ENCODE measurements at places on chromosomes 5 and 9.

- DNase-seq = peak; percentile 89
Observed at GRCh38 chr9:77926371-77926878, 105.2 kb downstream of the GNAQ start.

DNA sequence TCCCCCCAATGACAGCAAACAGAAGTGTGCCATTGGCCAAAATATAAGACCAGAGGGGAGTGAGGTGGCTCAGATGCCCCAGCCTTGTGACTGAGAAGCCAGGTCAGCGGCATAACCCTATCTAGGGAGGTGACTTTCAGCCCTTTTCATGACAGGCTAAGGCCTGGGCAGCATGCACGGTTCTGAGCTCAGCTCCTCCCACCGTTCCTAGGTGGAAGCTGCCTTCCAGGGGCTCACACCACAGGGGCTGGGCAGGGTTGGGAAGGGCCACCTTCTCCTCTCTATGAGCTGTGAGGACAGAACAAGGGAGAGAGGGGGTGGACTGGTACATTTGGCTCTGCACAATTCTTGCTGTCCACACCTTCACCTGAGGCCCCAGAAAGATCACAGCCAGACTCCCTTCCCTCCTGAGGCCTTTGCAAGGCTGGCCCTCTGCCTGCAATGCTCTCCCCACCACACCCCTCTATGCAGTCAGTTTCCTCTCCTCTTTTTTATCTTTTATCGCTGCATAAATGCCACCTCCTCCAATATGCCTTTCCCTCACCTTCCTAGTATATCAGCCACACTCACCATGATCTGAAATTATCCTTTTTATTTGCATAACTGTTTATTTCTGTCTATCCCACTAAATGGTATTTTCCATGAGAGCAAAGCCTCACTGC lies 5.1 kb upstream of the EGR1 start:
- DNase-seq = no peak

- no peak for DNase-seq
Observed at GRCh38 chr9:89501311-89501898, 3.5 kb upstream of the SEMA4D start.

- peak; percentile 60 for DNase-seq
Observed at GRCh38 chr9:127683723-127684122, 23.1 kb upstream of the CFAP157 start.

DNA sequence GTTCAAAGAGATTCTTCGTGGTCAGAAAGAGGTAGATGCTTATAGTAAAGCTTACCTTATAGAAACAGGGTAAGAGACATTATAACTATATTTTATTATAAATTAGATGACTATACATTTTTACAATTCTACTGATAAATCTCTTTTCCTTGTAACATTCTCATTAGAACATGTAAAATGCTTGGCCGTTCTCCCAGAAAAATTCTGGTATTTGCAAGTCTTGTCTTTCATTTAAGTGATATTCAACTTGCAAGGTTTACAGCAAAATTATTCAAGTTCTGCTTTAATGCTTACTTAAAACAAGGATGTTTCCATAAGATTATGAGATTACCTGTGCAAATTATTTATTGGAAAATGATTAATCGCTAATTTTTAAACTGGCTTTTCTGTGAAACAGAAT lies 41.3 kb upstream of the CDH18 start:
- no peak for DNase-seq

All from fibroblast of skin of back (primary cell).